Right ventricle myocardium superior (tissue), 1 donor: ENCODE measurements at places on chromosomes 4 and X. TPM values are rescaled to one million over a fixed set of nuclear protein-coding genes. Genes with fewer than 3 reads are reported as not detected.

Gene ING2
- total RNA-seq, result 7.0 TPM

Gene ANXA10
- not detected for total RNA-seq

Gene CT55
- total RNA-seq, result not detected

Gene SH2D1A
- total RNA-seq, result not detected

Gene PTCHD1
- 0.08 TPM for total RNA-seq

Gene CLRN2
- total RNA-seq, result not detected

Gene SSR4
- total RNA-seq, result 129 TPM

Gene PGAM4
- total RNA-seq, result not detected

Gene LRP2BP
- 2.6 TPM for total RNA-seq

Gene NUDT11
- not detected for total RNA-seq

Gene HSFX1
- total RNA-seq, result 1.9 TPM

Gene NUDT9
- total RNA-seq, result 28.4 TPM

Gene REELD1
- total RNA-seq, result not detected

Gene BEND2
- not detected for total RNA-seq

Gene GABRQ
- not detected for total RNA-seq

Gene UTP3
- 15.0 TPM for total RNA-seq

Gene ZNF185
- total RNA-seq, result 1.6 TPM

Gene PI4K2B
- 1.9 TPM for total RNA-seq

Gene GLOD5
- not detected for total RNA-seq

Gene WAS
- total RNA-seq, result 4.0 TPM
